ENCODE measurements at places on chromosomes 12 and 14. TPM values are rescaled to one million over a fixed set of nuclear protein-coding genes. Genes with fewer than 3 reads are reported as not detected.

DNA sequence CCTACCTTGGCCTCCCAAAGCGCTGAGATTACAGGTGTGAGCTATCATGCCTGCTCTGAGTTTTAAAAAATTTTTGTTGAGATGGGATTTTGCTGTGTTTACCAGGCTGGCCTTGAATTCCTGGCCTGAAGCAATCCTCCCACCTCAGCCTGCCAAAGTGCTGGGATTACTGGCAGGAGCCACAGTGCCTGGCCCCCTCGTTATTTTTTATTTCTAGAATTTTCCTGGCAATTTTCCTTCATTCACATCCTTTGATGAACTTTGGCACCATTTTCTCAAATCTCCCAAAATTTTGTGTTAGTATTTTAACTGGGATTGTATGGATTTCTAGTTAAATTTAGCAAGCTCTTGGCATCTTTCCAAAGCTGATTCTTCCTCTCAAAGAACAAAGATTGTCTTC, 24.6 kb upstream of the SCARB1 start:
- H3K4me1 ChIP-seq, result peaks cover 6% of the 10 kb centered on the region
- peak; percentile 66 for DNase-seq
- no peaks in the 10 kb centered on the region for H3K27me3 ChIP-seq
- H3K36me3 ChIP-seq, result no peaks in the 10 kb centered on the region

- no peak for DNase-seq
- no peaks in the 10 kb centered on the region for H3K4me1 ChIP-seq
- H3K27ac ChIP-seq, result no peak overlapping the region
Observed at GRCh38 chr14:53596853-53597525, 359.6 kb downstream of the BMP4 start.

DNA sequence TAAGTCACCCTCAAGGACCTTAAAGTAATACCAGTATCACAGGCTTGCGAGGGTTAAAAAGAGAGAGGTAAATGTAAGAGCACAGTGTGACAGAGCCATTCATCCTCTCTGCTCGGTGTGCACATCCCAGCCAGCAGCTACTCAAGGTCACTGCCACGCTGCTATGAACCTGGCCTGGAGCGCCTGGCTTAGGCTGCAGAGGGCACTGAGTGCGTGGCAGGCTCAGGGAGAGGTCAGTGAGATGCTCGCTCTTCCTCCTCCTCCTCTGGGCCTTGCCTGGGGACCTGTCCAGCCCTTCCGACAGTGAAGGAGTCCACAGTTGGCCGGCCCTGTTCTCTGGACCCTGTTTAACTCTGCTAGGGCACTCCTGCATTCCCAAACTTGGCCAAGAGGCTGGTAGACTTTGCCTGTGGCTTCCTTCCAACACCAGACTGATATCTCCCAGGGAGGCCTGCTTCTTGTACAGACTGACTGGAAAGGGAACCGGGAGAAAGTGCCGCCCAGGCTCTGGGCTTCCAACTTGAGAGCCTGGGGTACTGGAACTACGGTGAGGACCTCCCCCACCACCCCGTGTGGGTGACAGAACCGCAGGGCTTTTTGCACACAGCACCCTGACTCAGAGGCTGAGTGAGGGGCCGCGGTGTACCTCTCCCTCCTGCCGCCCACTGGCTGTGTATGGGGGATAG, 62.6 kb upstream of the CORO1C start:
- H3K27me3 ChIP-seq, result no peaks in the 10 kb centered on the region
- no peak overlapping the region for H3K4me3 ChIP-seq
- H3K36me3 ChIP-seq, result peaks cover 4% of the 10 kb centered on the region
- peak; percentile 76 for DNase-seq
- H3K4me1 ChIP-seq, result peaks cover 12% of the 10 kb centered on the region

DNA sequence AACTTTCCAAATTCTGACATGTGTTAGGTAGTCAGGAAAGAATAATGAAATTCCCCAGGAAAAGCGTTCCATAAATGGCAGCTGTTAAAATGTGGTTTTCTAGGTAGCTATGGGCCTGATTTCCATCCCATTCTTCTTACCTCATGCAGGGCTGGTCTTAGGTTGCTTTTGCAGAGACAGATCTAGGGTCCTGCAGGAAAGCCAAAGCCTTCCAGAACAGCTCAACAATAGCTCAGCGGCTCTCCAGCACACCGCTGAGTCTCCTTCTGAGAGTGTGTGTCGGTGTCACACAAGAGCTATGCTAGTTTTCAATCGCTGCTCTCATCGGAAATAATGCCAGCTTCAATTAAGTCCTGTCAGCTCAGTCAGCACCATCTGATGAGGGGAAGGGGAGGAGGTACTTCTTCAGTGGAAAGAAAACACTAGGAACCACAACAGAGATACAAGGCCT, 106.7 kb downstream of the TMEM30B start:
- H3K27me3 ChIP-seq, result no peaks in the 10 kb centered on the region
- H3K36me3 ChIP-seq, result no peaks in the 10 kb centered on the region
- H3K4me1 ChIP-seq, result no peaks in the 10 kb centered on the region
- no peak overlapping the region for H3K27ac ChIP-seq
- H3K4me3 ChIP-seq, result no peak overlapping the region
- no peak for DNase-seq

DNA sequence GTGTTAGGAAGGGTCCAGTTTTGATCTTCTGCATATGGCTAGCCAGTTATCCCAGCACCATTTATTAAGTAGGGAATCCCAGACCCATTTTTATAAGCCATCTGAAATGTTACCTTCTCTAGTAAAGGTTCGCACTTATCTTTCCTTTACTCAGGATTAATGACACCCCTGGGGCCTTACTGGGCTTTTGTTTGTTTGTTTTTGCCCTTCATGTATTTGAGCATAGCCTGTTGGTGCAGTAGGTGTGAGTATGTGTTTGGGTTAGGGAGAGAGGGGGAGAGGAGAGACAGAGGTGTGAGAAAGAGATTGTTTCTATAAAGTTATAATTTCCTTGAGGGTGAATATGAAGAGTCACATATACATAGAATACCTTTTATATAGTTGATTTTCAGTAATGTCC, 96.9 kb downstream of the AKAP6 start:
- no peak overlapping the region for H3K27ac ChIP-seq
- H3K4me3 ChIP-seq, result no peak overlapping the region
- no peak for DNase-seq
- H3K4me1 ChIP-seq, result no peaks in the 10 kb centered on the region

DNA sequence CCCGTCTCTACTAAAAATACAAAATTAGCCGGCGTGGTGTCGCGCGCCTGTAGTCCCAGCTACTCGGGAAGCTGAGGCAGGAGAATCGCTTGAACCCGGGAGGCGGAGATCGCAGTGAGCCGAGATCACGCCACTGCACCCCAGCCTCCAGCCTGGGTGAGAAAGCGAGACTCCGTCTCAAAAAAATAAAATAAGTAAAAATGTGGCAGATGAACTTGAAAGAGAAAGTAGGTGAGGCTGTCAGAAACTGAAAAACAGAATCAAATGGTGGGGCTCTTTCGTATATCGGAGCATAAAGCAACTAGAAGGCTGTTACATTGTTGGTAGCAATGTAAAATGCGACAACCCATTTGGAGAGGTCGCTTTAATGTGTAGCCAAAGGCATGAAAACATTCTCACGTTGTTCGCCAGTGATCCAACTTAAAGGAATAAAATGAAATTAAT, 767 bp upstream of the CCNT1 start:
- no peak for DNase-seq
- H3K36me3 ChIP-seq, result no peaks in the 10 kb centered on the region
- H3K27me3 ChIP-seq, result no peaks in the 10 kb centered on the region

GRCh38 chr14:66383257-66383656, 102.9 kb upstream of the CCDC196 start:
- no peak overlapping the region for H3K4me3 ChIP-seq
- H3K27me3 ChIP-seq, result no peaks in the 10 kb centered on the region
- DNase-seq, result no peak
- H3K4me1 ChIP-seq, result peaks cover 16% of the 10 kb centered on the region
- no peaks in the 10 kb centered on the region for H3K36me3 ChIP-seq
- H3K27ac ChIP-seq, result no peak overlapping the region

- no peaks in the 10 kb centered on the region for H3K36me3 ChIP-seq
- no peak overlapping the region for H3K27ac ChIP-seq
- no peaks in the 10 kb centered on the region for H3K27me3 ChIP-seq
Observed at GRCh38 chr12:66848967-66849366, 170.1 kb upstream of the GRIP1 start.

DNA sequence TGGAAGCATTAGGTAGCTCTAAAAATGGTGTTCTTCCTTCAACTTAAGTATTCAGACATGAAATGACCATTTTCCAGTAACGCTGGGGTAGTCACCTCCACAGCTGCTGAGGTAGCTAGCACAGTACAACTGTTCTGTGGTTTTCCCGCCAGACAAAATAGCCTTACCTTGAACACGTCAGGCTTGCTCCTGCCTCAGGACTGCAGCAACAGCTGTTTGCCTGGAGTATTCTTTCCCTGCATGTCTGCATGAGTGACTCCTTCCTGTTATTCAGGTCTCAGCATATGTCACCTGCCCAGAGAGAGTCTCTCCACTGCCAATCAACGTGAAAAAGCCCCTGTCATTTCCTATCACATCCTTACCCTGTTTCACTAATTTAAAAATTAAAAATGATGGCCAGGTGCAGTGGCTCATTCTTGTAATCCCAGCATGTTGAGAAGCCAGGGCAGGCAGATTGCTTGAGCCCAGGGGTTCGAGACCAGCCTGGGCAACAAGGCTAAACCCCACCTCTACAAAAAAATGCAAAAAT, 37.9 kb downstream of the WDR89 start:
- H3K4me1 ChIP-seq, result no peaks in the 10 kb centered on the region
- no peak overlapping the region for H3K4me3 ChIP-seq

- no peaks in the 10 kb centered on the region for H3K27me3 ChIP-seq
- H3K4me1 ChIP-seq, result no peaks in the 10 kb centered on the region
- H3K4me3 ChIP-seq, result no peak overlapping the region
- H3K27ac ChIP-seq, result no peak overlapping the region
Observed at GRCh38 chr14:105138021-105138541, 30.5 kb downstream of the JAG2 start.

DNA sequence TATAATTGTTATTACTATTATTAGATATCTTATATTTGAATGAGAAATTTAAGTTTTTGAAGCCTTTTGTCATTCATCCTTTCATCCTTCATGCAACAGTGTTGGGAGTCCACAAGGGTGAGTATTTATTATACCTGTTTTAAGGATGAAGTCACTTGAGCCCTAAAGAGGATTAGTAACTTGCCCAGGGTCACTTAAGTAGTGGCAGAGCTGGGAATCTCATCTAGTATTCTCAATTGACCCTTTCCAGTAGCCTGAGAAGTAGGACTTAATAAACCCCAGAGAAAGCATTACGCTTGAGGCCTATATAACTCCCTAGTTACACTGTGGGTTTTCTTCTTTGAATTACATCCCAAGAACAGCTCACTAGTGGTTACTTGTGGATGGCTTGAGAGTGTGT, 119.8 kb downstream of the SRGAP1 start:
- H3K27me3 ChIP-seq, result no peaks in the 10 kb centered on the region
- no peak overlapping the region for H3K4me3 ChIP-seq
- DNase-seq, result no peak
- H3K4me1 ChIP-seq, result no peaks in the 10 kb centered on the region
- H3K36me3 ChIP-seq, result no peaks in the 10 kb centered on the region

DNA sequence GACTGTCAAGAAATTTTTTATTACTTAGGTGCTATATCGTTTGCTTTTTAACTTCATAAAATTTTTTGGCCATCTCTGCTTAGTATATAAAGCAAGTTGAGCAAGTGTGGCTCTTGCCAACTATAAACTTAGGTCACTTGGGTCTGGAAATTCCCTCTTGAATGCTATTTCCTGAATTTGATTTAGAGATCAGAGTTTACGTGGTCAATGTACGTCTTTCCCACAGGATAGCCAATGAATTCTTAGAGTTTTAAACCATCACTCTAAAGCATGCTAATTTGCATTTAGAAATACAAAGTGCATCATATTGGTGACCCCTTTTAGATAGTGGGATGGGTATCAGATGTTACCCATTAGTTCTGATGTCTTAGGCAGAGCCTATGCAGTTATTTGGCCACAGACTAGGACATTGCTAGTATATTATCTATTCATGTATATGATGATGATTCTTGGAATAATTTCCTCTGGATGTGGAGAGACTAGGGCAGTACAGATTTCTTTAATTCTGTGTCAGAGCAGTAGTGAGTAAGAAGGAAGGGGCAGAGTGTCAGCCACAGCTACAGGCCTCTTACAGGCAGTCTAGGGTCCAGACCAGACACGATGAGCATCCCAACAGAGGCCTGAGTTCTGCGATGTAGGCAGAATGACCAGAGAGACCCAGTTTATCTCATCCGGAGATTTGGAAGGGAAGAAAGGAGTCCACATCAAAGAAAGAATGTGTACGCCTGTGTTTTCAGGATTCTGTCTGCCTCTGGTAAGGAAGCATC, 30.3 kb downstream of the SCN8A start:
- no peaks in the 10 kb centered on the region for H3K4me1 ChIP-seq
- DNase-seq, result no peak
- no peaks in the 10 kb centered on the region for H3K36me3 ChIP-seq
- no peaks in the 10 kb centered on the region for H3K27me3 ChIP-seq

- no peak overlapping the region for H3K27ac ChIP-seq
- H3K27me3 ChIP-seq, result no peaks in the 10 kb centered on the region
- DNase-seq, result no peak
Observed at GRCh38 chr12:47085815-47086252, 6.1 kb upstream of the AMIGO2 start.

- no peaks in the 10 kb centered on the region for H3K27me3 ChIP-seq
- no peak overlapping the region for H3K27ac ChIP-seq
- H3K4me3 ChIP-seq, result no peak overlapping the region
- DNase-seq, result no peak
- no peaks in the 10 kb centered on the region for H3K36me3 ChIP-seq
- peaks cover 47% of the 10 kb centered on the region for H3K4me1 ChIP-seq
Observed at GRCh38 chr12:3601461-3602150, 110.6 kb downstream of the PRMT8 start.

- no peak overlapping the region for H3K27ac ChIP-seq
- H3K36me3 ChIP-seq, result no peaks in the 10 kb centered on the region
- H3K4me1 ChIP-seq, result no peaks in the 10 kb centered on the region
- H3K27me3 ChIP-seq, result no peaks in the 10 kb centered on the region
Observed at GRCh38 chr12:88805286-88805685, 225.0 kb upstream of the KITLG start.

- no peaks in the 10 kb centered on the region for H3K27me3 ChIP-seq
- no peak overlapping the region for H3K27ac ChIP-seq
- DNase-seq, result no peak
- H3K4me3 ChIP-seq, result no peak overlapping the region
Observed at GRCh38 chr12:61654698-61655097, 605.5 kb upstream of the USP15 start.

GRCh38 chr12:44184499-44185206, 348.8 kb downstream of the TMEM117 start:
- H3K4me3 ChIP-seq, result no peak overlapping the region
- DNase-seq, result no peak
- H3K27me3 ChIP-seq, result no peaks in the 10 kb centered on the region
- H3K4me1 ChIP-seq, result no peaks in the 10 kb centered on the region
- H3K36me3 ChIP-seq, result no peaks in the 10 kb centered on the region
- no peak overlapping the region for H3K27ac ChIP-seq

- H3K4me3 ChIP-seq, result no peak overlapping the region
- no peak overlapping the region for H3K27ac ChIP-seq
- H3K27me3 ChIP-seq, result no peaks in the 10 kb centered on the region
- H3K4me1 ChIP-seq, result no peaks in the 10 kb centered on the region
Observed at GRCh38 chr14:61608245-61609165, 86.8 kb upstream of the HIF1A start.

The ATG14 gene
- total RNA-seq, result 28.4 TPM

The HRK gene
- 1.4 TPM for total RNA-seq

The USP44 gene
- 22.4 TPM for total RNA-seq
